Amniotic epithelial cell (primary cell): ENCODE measurements at places on chromosomes 16 and 17.
A peak's percentile ranks its signal among the peaks of the same experiment; 100 is the strongest.

- no peak for DNase-seq
Measured at GRCh38 chr16:81180578-81180977, 57.9 kb upstream of the BCO1 start.

DNA sequence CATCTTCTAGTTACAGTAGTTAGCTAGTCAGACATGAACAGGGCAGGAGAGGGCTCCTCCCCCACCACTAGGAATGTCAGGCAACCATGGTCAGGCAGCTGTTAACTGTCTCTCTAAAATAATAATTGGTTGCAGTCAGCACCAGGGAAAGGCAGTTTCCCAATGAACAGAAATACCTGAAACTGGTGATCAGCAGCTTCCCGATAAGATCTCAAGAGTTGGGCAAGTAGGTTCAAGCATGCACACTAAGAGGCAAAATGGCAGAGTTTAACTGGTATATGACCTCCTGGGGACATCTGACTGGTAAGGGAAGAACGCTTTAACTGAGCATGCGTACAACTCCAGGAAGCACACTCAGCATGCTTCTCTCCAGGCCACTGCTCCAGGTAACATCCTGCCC is 12.6 kb upstream of the XYLT1 start:
- no peak for DNase-seq

GRCh38 chr16:17853958-17854357 is 383.2 kb upstream of the XYLT1 start:
- no peak for DNase-seq

DNA sequence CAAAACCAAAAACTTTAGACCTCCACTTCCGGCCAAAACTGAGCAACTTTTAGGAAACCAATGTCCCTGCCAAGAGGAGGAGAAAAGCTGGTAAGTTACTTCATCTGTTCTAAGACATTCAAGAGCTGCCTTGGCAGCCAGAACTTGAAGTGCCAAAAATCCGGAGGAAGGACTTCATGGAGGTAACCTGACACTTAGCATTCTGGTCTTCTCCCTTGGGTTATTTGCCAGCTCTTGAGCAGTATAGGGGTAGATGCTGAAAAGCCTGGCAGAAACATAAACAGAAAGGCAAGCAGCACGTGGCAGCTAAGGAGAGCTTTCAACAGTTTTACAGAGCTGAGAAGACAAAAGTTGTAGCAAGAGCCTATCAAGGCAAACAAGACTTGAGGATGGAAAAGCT is 53.2 kb downstream of the CDYL2 start:
- no peak for DNase-seq

- DNase-seq: no peak
Measured at GRCh38 chr16:7271486-7271885, 61.2 kb upstream of the RBFOX1 start.

DNA sequence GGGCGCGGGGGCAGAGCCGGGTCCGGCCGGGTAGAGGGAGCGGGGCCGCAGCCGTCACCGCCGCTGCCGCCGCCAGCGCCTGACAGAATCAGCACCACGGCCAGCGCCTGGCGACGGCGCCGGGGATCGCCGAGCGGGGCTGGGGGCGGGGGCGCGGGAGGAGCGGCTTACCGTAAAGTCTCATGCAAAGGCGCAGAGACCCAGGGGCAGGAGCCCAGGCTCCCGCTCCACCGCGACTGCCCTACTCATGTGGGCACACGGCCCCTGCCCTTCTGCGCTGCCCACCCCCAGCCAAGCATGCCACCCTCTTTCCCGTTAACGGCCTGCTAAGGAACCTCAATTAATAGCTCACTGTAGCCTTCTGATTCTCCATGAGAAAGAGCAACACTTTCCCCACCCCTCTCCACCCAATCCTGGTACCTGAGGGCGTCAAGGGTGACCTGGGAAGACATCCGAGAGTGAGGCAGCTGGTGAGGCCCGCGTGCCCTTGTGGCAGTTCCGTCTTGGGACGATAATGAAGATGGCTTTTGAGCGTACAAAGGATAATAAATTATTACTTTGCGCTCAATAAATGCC is at the start of gene SEZ6:
SEZ6 (minus strand) TSS at position 98 of the 576 bp plus-strand sequence. CDS start 164 bp downstream, outside the sequence.
- DNase-seq: peak; percentile 56

GRCh38 chr17:8222630-8223355 is 12.4 kb upstream of the AURKB start:
- peak; percentile 89 for DNase-seq

DNA sequence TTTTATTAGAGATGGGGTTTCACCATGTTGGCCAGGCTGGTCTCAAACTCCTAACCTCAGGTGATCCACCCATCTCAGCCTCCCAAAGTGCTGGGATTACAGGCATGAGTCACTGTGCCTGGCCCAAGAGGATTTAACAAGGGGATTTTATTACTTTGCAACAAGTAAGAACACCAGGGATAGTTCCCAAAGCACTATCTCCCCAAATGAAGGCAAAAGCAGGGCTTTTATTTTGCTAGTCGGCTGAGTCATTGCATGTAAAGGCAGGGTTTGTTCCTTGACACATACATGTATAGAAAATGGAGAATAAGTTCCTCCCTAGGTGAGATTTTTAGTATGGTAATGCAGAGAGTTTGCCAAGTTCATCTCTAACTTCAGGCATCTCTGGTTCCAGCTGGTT is 24.0 kb downstream of the REXO5 start:
- no peak for DNase-seq

DNA sequence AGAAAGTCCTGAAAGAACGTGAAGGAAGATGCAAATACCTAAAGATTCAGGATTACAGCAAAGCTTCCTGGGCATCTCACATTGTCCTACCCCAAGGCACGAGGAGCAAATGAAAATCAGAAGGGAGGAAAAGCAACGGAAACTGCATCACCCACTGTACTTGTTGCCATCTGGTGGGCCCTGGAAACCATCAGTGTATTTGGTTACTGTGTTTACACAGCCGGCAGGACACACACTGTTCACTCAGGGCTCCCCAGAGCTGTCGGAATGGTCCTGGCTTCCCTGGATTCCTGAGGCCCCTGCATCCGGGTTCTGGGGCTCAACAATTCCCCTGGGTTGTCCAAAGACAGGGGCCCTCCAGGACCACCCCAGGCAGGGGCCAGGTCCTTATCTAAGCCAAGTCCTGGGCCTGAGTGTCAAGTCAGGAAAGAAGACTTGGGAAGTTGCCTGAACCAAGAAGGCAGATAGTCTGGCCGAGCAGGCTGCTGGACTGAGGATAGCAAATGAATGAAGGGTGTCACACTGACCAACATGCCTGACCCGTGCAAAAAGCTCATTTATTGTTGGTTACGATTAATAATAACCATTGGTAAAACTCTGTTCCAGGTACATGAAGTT is 52.8 kb downstream of the SOX9 start:
- no peak for DNase-seq

DNA sequence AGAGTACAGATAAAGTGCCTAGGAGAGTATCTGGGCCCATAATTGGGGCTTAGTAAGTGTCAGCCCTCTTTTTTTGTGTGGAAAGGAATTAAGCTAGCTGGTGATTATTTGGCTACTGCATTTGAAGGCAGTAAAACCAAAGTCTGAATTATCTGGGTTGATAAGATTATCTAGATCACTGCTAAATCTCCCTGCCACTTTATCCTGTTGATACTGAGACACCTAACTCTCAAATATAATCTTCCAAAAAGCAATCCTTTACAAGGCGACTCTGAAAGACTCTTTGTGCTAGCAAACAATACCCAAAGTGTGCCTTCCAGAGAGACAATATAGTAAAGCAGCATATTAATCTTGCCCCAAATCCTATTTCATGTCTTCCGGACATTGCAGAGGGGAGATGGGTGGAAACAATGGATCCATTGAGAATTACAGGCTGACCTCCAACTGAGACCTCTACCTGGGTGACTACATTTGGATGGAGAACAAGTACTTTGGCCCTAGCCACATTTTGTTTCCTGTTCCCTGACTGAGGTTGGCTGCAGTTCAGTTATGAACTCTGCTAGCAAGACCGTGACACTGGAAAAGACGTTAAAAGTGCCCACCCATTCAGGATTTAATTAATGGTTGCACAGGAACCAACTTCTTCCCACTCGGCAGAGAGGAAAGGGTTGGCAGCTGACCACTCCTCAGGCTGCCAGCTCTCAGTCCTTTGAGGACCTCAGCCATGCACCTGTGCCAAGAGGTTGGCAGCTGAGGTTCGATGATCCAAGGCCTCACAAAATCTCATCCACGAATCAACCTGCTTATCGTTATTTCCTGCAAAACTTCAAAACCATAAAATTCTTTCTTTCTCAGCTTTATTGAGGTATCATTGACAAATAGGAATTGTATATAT is 72.6 kb downstream of the SYCE1L start:
- DNase-seq: no peak

GRCh38 chr16:27817038-27817437 is 246.5 kb downstream of the GSG1L start:
- DNase-seq: no peak

- DNase-seq: no peak
Measured at GRCh38 chr17:49746791-49747490, 17.0 kb downstream of the FAM117A start.
